Glutamatergic neuron (in vitro differentiated cells): ENCODE measurements at places on chromosomes 2 and 18.

GRCh38 chr18:54023471-54023870, 201.0 kb downstream of the MBD2 start:
- no peak for DNase-seq

GRCh38 chr2:44010266-44010665, 14.5 kb upstream of the LRPPRC start:
- DNase-seq, result no peak

DNA sequence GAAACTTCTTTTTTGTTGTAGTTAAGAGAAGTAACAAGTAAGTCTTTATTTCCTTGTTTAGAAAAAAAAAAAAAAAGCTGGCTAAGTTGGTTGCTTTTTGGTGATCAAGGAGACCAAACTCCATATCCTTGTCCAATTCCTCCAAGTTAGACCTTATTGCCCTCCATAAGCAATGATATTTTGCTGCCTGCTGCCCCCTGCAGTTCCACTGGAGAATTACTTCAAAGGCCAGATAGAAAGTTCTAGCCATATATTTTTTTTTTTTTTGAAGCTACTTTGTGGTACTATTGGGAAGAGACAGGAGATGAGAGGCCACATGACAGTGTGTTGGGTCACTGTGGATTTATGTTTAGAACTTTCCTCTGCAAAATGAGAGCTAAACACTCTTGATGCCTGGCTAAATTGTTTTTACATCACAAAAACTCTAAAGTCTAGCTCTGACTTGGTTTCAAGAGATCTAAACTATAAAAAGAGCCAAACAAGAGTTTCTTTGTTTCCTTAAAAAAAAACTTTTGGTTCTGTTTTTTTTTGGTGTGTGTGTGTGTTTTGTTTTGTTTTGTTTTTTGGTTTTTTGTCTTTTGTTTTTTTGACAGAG, 80.7 kb upstream of the RASGRP3 start:
- DNase-seq, result peak; percentile 73

DNA sequence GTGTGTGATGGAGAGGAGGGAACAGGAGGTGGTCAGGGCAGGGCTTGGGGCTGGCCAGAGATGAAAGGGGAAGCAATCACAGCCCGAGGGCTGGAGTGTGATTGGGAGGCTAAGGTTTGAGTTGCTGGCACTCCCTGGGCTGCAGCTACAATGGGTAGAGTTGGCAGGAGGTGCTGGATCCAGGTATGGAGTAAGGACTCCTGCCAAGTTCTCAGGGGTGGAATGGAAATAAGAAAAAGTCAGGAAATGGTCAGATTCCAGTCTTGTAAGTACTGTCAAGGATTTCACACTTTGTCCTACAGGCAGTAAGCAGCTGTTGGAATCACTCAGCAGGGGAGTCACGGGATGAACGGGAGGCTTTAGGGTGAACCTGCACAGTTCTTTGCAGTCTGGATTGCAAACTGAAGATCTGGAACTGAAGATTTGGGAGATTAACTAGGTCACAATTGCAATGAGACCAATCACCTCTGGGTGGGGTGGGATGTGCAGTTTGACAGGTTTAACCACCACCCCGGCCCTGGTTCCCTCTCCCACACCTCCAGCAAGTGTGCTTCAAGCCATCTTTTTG, 10.9 kb upstream of the INPP5D start:
- no peak for DNase-seq

- DNase-seq, result no peak
These were observed 9.3 kb downstream of the SP140 start for GRCh38 chr2:230234845-230235244.

GRCh38 chr2:41718705-41719104, 329.1 kb upstream of the PKDCC start:
- DNase-seq, result no peak

GRCh38 chr2:216302981-216303676, 69.2 kb downstream of the MARCHF4 start:
- DNase-seq, result no peak

DNA sequence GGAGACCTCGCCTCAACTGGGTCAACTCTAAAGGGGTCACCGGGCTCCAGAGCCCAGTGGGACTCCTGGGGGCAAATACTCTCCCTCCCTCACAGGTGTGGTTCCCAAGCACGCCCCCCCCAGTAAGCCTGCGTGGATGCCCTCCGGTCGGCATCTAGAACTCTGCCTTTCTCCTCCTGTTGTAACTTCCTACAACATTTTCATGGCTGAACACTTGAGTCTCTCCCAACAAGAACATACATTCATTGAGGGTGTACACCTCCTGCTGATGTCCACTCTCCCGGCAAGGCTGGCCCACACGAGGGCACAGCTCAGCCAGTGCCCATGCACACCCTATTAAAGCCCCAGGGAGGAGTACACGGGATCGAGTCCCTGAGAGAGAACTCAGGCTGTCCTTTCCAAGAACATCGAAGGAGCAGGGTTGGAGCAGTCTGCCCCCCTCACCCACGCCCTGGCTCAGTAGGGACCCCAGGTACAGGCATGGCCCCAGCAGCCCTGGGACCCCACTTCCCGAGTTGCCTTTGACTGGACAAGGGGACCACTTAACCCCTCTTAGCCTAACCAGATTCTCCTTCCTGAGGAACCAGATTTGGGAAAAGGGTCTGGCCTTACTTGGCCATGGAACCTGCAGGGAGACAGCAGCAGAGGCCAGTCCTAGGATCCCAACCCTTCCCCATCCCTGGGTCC, 37.4 kb downstream of the FAM178B start:
- DNase-seq, result no peak

GRCh38 chr2:62947403-62947802, 103.2 kb upstream of the OTX1 start:
- no peak for DNase-seq

DNA sequence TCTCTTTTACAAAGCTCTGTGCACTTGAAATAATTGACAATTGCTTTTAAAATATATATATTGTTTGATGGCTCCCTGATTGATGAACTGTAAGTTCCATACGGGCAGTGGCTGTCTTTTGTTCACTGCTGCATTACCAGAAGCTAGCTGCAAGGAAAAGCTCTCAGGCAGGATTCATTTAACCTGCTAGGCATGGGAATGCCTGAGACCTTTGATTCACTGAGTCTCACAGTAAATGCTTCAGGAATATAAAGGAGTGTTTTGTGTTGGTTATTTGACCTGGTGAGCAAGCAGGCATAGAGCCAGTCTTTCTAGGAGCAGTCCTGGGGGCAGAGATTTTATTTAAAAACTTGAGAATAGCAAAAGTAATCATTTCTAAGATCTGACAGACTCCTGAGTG, 193.2 kb upstream of the ITGA4 start:
- no peak for DNase-seq

GRCh38 chr2:123659120-123659519, 366.0 kb upstream of the CNTNAP5 start:
- no peak for DNase-seq

- DNase-seq, result no peak
These were observed 5.3 kb upstream of the FLACC1 start for GRCh38 chr2:201362396-201362795.

DNA sequence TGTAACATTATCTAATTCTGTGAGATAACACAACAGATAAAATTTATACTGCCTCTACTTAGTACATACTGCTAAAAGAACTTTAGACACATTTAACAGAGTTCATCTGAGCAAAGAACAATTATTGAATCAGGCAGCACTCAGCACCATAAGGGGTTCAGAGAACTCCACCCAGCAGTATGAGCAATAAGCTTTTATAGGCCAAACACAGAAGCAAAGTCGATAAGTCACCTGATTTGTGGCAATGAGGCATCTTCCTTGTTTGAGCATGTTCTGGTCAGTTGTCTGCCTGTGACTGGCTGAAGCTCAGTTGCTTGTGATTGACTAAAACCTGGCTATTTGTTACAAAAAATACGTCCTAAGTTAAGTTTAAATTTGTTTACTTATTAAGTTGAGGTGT, 746.1 kb upstream of the DDX18 start:
- DNase-seq, result no peak

- DNase-seq, result no peak
These were observed 2.3 kb upstream of the ACTG2 start for GRCh38 chr2:73890301-73891092.
